ENCODE measurements at places on chromosomes 13 and 19.

DNA sequence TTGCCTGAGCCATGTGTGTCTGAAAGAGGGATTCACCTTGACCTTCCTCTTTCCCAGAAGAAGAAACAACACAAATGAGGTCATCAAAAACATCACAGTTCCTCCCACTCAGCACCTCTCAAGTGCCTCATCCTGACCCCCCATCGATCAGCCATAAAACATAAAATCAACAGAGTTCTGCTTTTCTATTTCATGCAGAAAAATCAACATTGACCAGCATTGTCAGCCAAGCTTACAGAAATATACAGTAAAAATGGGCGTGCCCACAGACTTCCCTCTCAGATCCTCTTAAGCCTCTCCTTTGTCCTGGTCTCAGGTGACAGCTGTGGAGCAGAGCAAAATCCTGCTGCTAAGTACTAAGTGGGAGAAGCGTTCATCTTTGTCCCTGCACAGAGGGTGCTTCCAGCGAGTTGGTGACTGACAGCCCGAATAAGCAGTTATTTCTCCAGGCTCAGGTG lies 213.3 kb downstream of the OLFM4 start:
- DNase-seq, result no peak

DNA sequence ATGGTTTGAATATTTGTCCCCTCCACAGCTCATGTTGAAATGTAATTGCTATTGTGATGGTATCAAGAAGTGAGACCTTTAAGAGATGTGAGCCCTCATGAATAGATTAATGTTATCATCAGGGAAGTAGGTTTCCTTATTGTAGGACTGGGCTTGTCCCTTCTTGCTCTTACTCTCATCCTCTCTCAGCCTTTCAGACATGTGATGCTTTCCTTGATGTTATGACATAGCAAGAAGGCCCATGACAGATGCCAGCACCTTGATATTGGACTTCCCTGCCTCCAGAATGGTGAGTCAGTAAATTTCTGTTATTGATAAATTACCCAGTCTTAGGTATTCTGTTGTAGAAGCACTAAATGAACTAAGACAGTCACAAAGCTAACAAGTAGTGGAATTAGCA lies 5.7 kb upstream of the ZMYM2 start:
- DNase-seq, result no peak

GRCh38 chr19:5943623-5944022 lies 29.6 kb downstream of the CAPS start:
- DNase-seq, result no peak

DNA sequence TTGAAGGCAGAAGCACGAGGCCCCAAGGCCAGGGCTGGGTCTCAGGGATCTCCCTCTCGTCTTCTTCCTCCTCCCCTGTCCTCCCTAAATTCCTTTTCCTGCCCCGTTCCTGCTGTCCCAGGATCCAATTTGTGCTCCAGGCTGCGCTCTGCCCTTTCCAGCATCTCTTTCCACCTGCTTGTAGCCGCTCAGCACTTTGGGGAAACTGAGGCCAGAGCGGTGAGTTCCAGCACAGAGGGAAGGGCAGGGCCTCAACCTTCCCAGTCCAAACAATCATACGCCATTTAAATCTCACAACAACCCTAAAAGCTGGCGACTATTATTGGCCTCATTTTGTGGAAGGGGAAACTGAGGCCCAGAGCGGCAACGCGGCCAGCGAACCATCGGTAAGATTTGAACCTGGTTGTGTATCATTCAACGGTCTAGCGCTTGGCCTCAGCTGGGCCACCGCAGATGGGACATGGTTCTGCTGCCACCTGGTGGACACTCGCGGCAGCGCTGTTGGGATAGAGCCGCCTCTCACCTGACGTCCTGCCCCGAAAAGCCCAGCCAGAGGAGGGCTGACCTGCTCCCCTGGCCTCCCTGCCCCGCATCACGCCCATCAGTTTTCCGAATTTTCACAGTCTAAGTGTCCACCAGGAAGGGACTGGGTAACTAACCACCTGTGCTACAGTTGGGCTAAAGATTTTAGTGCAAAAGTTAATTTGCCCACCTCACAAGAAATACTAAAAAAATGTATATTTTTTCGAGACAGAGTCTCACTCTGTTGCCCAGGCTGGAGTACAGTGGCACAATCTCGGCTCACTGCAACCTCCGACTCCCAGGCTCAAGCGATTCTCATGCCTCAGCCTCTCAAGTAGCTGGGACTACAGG lies 4.2 kb upstream of the RPL18A start:
- DNase-seq, result no peak

- no peak for DNase-seq
Measured at GRCh38 chr19:51320280-51320657, 8.8 kb downstream of the IGLON5 start.

- no peak for DNase-seq
Measured at GRCh38 chr19:6091771-6092291, 18.5 kb downstream of the RFX2 start.

GRCh38 chr19:32866061-32866460 lies 3.5 kb downstream of the SLC7A9 start:
- DNase-seq, result no peak

- no peak for DNase-seq
Measured at GRCh38 chr19:45391346-45391745, 13.5 kb downstream of the PPP1R13L start.

- no peak for DNase-seq
Measured at GRCh38 chr13:86282442-86282841, 483.2 kb upstream of the SLITRK6 start.

DNA sequence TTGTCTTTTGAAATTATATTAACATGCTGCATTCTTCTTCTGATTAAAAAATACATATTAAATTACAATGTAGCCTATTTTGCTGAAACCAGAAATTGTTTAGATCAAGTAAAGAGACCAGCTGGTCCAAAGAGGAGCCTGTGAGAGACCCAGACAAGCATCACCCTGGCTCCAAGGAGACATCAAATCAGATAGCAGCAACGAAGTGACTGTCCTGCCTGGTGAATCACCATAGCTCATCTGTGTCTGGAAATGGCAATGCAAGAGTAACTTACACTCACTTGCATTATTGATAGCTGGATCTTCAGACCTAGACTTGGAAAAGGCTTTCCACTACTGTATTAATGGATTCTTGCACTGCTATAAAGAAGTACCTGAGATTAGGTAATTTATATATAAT lies 169.1 kb downstream of the KCTD12 start:
- DNase-seq, result no peak

DNA sequence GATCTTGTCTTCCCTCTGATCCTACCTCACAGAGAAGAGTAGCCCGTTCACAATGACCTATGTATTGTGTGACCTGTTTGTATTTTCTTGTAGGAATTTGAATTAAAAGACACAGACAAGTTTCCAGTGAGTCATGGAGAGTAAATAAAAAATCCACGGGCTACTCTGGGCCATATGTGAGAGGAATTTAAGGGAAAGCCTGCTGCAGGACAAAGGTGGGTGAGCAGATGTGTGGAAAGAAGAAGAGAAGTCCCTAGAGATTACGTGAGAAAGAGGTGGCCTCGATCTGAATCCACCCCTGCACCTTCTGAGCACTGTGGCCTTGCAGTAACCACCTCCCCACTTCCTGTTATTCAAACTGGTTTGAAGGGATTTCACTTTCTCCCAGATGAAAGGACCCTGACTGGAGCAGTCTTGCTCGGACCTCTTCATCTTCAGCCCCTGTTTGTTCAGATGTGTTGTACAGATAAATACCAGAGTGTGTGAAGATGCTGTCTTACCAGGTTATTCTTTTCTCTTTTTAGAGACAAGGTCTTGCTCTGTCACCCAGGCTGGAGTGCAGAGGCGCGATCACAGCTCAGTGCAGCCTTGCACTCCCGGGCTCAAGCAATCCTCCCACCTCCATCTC lies 205.4 kb downstream of the PDS5B start:
- no peak for DNase-seq

GRCh38 chr13:33076001-33076992 lies 60.1 kb downstream of the KL start:
- DNase-seq, result no peak

- DNase-seq, result no peak
Measured at GRCh38 chr19:1063030-1063908, 3.7 kb upstream of the ARHGAP45 start.

DNA sequence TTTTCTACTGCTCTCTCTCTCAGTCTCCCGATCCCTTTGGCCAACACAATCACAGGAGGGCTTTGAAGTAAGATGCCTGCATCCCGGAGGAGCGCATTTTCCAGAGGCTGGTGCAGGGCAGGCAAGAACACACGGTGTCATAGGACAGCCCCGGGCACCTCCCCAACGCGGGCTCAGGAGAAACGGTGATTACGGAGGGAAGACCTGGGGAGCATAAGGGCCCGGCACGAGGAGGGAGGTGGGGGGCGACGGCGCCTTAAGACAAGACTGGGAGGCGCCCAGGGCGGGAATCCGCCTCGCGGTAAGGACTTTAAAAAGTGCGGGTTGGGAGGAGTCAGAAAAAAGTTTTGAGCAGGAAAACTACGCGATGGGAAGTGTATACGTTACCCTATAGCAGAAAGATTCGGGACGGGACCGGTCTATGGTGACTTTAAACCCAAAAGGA lies 18.7 kb upstream of the ZNF888 start:
- DNase-seq, result no peak

- no peak for DNase-seq
Measured at GRCh38 chr19:8905342-8905741, 73.2 kb downstream of the MBD3L1 start.

GRCh38 chr13:103068836-103069235 lies 2.6 kb upstream of the SLC10A2 start:
- DNase-seq, result no peak

DNA sequence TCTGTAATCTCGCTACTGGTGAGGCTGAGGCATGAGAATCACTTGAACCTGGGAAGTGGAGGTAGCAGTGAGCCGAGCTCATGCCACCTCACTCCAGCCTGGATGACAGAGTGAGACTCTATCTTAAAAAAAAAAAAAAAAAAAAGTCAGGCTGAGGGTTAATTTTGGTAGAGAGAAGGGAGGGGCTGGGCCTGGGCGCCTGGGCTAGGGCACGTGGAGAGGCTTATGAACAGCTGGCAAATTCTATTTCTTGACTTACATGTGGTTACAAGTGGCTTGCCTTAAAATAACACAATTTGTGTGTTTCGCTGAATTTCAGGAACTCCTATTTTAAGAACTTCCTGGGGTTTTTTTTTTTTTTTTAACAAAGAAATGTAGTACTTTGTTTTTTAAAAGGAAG lies 47.6 kb upstream of the MAP3K10 start:
- DNase-seq, result no peak

DNA sequence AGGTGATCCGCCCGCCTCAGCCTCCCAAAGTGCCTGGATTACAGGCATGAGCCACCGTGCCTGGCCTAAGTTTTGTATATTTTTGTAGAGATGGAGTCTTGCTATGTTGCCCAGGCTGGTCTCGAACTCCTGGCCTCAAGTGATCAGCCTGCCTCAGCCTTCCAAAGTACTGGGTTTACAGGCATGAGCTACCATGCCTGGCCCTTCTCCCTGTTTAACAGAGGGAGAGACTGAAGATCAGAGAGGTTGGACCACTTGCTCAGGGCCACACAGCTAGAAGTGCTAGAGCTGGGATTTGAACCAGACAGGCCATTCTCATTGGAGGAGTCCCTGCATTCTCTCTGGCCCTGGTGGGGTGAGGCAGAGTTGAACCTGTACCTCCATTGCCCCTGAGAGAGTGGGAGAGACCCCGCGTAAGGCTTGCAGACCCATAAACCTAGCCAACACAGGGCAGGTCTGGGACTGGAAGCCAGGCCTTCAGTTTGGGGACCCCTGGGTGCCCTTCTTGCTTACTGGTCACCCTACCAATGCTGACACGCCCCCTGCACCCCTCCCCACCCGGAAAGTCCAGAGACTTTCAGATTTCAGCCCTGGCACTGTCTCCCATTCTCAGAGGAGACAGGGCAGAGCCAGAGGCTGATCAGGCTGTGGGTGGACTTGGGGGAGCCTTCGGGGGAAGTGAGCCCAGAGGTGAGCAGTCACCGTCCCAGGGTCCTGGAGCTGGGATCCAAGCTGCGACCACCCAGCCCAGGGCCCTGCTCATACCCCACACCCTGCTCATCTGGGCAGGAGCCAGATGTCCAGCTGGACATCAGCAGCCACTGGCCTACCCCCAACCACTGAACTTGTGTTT lies 13.3 kb downstream of the TTYH1 start:
- no peak for DNase-seq

DNA sequence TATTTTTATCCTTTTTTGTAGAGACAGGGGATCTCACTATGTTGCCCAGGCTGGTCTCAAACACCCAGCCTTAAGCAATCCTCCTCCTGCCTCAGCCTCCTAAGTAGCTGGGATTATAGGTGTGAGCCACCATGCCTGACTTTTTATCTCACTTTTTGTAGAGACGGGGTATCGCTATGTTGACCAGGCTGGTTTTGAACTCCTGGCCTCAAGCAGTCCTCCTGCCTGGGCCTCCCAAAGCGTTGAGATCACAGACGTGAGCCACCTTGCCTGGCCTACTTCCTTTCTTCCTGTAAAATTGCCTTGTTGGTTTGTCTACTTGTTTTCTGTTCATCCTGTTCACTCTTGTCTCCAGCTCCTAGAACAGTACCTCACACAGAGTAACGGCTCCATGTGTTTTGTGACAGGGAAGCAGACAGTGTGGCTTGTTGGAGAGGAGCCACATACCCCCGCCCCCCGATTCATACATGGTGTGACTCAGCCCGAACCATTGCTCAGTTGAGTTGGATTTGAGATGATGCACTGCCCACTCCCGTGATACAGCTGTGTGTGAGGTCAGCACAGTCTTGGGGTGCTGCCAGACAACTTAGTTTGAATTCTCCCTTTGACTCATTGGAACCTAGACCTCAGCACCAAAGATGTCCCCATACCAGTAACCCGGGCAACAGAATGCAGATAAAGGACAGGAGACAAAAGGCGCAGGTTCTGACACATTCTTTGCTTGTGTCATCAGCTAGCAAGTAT lies 34.2 kb downstream of the GPR42 start:
- no peak for DNase-seq

DNA sequence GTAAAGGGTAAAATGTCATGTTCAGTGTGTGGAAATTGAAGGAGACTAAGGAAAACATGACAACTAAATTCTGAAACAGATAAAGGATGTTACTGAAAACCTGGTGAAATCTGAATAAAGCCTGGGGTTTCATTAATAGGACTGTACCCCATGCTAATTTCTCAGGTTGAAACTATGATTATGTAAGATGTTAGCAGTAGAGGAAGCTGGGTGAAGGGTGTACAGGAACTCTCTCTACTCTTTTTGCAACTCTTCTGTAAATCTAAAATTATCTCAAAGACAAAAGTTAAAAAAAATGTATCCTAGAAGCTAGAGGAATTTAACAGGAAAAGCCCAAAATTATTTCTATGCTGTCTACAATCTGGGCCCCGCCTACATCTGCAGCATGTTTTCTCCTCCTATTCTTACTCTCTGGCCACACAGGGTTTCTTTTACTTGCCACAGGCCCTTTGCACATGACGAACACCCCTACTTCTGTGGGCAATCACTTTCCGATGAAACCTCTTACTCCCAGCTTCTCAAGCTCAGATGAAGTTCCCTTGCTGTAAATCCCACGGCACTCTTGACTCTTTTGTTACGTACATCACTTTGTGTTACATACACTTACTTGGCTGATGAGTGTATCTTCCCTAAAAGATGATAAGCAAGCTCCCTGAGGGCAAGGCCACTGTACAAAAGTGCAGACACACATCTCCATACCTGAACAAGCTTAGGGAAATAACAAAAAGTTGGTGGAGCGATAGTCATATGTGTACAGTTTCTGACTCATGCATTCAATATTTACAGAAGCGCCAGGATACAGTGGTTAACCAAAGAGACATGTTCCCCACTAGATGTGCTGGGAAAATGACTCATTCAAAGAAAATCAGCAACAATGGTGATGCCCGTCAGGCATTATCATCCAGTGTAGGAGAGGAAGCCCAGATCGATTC lies 32.6 kb downstream of the RUBCNL start:
- DNase-seq, result no peak

Measured in cerebellar nuclear complex (tissue), 1 donor.